Stimulated activated CD8-positive, alpha-beta memory T cell treated with anti-CD3 and anti-CD28 coated beads, Interleukin-4, amount 100 ng/mL, for 48 hours (primary cell): ENCODE measurements at places on chromosomes 16 and 17.

DNA sequence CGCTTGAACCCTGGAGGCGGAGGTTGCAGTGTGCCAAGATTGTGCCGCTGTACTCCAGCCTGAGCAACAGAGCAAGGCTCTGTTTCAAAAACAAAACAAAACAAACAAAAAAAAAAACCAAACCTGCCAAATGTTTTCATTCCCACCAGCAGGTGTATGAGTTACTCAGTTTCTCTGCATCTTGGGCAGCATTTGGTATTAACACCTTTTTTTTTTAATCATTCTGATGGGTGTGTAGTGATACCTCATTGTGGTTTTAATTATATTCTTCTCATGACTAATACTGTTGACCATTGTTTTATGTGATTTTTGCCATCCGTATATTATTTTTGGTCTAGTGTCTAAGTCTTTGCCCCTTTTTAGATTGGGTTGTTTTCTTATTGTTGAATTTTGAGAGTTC is 15.3 kb downstream of the NFATC3 start:
- no peak for DNase-seq

GRCh38 chr17:15453782-15454181 is 13.6 kb downstream of the CDRT4 start:
- DNase-seq = no peak

GRCh38 chr16:23499801-23500200 is 10.5 kb downstream of the GGA2 start:
- no peak for DNase-seq

DNA sequence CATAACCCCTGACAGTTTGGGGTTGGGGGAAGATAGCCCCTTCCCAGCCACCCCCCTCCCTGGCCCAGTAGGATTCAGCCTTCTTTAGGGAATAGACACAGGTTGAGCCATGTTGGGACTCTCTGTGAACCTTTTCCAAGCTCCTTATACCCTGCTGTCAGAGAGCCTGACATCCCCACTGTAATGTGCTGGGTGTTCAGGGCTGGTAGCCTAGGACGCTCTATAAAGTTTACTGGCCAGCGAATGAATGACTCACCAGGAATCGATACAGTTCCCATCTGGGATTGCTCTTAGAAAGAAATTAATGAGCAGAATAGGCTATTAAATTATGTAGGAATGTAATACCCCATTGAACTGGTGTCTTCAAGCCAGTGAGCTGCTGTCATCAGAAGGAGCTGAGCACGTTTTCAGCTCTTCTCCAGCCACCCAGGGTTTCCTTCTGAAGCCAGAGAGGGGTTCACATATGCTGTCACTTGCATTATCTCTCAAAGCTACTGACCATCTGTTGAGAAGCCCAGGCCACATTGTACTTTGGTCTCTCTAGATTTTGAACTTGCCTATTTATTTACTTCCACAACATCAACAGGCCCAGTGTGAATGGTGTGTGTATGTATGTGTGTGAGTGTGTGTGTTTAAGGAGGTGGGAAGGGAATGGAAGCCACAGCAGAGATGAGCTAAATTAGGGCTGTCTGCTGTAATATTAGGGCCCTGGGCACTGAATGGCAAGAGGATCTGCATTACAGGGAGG is 64.9 kb downstream of the SPACA3 start:
- no peak for DNase-seq

GRCh38 chr17:28612936-28613872 is 781 bp downstream of the RSKR start:
- DNase-seq = peak; percentile 48

DNA sequence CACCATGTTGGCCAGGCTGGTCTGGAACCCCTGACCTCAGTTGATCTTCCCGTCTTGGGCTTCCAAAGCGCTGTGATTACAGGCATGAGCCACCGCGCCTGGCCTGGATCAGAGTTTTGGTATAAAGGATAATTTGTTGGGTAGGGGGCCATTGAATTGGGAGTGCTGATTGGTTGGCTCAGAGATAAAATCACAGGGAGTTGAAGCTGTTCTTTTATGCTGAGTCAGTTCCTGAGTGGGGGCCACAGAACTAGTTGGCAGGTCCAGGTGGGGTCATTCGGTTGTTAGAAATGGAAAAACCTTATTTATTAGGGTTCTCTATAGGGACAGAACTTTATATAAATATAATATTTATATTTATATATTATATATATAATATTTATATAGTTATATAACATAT is 147.1 kb downstream of the SSH2 start:
- no peak for DNase-seq

DNA sequence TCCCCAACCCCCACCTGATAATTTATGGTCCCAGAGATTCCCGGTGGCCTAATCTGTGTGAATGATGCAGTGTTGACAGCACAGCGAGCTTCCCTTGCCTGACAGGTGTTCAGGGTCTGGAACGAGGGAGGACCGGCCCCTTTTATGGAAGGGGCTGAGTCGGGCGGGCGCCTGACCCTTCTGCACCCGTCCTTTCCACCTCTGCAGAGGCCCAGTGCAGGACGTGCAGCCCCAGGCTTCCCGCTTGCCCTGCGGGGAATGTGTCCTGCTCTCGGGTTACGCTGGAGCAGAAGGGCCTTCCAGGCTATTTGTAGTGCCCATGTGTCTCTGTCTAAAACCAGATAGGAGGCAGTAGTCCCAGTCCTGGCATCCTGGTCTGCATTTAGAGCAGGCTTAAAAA is 16.2 kb downstream of the SMTNL2 start:
- no peak for DNase-seq

- DNase-seq = no peak
Measured at GRCh38 chr17:67178555-67178954, 66.4 kb downstream of the HELZ start.

- DNase-seq = peak; percentile 65
Measured at GRCh38 chr17:8964801-8965393, 610 bp downstream of the PIK3R5 start.

DNA sequence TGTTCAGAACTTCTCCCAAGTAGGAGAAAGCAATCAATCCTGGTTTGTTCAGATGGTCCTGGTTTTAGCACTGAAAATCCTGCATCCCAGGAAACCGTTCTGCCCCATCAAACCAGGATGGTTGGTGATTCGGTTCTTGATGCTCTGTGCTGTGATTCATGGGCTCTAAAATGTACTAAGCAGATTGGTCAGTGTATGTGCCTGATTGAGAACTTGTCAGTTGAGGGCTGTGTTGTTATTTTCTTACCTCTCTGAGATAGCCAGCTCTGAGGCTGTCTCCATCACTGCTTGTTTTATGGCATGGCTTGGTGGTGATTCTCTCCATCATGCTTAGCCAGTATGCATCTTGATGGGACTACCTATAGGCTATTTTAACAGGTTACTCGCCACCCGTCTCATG is 246.9 kb upstream of the RBFOX1 start:
- DNase-seq = no peak

GRCh38 chr16:52271088-52271750 is 275.7 kb downstream of the TOX3 start:
- DNase-seq = no peak

DNA sequence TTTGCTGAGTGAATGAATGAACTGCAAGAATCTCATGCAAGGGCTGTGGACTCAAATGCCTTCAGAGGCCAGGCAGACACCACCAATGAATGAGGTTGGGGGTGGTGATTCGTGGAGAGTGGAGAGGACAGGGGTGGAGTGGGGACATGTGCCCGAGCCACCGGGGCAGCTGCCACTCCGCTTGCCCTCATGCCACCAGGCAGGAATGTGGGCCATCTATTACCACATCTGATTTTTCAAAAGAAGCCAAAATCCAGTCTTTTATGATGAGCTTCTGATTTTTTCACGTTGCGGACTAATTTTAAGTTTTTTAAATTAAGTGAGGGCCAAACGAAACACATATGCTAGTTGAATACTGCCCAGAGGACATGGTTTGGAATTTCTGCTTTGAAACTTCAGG is 67.1 kb upstream of the SMURF2 start:
- DNase-seq = no peak

- no peak for DNase-seq
Measured at GRCh38 chr16:23917621-23918020, 81.8 kb downstream of the PRKCB start.

- no peak for DNase-seq
Measured at GRCh38 chr17:55433029-55433628, 11.5 kb upstream of the MMD start.

- DNase-seq = no peak
Measured at GRCh38 chr17:74386386-74386785, 19.1 kb downstream of the GPR142 start.

DNA sequence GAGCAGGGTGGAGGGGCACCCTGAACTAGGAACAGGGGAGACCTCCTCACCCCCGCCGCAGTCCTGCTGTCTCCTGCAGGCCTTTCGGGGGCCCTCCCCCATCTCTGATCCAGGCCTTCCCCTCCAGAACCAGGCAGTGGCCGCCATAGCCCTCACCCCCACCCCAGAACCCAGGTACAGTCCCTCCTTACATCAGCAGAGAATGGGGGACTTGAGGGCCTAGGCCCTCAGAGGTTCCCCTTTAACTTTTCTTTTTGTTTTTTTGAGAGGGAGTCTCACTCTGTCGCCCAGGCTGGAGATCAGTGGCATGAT is 4.3 kb upstream of the HAP1 start:
- no peak for DNase-seq

DNA sequence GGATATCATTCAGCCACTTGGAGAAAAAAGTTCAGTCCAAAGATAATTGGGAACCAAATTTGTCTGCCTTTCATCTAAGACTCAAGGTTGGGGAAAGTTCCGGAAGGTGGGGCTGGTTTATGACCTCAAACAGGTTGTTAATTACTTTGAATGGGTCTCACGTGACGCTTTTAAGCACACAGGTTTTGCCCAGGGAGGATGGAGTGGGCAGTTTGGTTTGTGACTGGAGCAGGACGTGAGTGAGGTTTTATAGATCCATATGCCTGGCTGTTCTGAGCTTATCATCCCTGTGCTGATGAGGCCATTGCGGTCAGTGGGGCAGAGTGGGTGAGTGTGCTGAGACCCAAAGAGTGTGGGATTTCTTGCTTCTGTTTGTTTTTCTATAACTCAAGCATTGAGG is 38.7 kb upstream of the GPRC5B start:
- DNase-seq = no peak

DNA sequence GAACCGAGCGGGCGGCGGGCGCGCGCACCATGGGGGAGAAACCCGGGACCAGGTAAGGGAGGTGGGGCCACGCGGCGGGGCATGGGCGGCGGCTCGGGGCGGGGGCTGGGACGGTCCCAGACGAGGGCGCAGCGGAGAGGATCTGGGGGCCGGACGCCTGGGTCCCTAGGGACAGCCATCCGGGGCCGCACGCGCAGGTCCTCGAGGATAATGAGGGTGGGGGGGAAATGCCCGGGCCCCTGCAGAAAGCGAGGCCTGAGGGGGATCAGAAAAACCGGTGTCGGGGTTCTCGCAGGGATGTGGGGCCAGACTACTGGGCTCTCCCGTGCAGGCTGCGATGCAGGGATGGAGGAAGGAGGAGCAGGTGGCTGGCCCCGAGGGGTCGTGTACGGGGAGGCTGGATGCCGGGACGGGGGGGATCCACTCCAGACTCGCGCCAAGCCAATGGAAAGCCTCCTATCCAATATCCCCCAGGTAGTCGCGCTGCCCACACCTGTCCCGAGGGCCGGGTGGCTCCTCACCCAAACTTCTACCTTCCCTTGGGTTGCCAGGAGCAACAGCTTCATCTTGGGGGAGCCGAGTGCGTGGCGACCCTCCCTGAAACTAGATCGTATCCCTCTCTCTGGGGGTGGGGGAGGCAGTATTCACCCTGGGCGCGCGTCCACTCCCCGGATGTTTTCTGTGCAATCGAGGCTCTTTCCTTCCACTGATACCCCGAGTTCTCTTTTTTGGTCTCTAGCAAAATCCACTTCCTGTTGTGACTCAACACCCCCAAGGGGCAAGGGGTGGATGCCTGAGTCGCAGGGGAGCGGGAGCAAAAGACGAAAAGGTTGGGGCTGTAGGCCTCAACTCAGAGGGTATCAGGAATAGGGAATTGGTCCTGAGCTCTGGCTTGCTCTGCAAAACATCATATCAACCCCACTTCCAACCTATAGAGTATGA is 532 bp downstream of the ARRB2 start:
- DNase-seq = peak; percentile 65

DNA sequence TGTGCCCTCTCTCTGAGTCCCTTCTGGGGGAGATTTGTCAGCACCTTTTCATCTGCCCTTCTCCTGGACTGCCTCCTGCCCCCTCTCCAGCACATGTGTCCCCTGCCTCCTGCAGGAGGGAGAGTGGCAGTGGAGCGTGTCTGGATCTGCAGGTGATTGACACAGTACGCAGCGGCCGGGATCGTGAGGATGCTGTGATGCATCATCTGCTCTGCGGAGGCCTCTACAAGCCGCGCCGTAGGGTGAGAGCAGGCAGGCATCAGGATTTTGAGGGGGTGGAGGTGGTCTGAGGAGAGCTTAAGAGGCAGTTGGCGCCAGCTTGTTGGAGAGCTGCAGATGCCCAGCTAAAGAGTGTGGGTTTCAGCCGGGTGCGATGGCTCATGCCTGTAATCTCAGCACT is 10.9 kb downstream of the SLC9A5 start:
- DNase-seq = no peak

DNA sequence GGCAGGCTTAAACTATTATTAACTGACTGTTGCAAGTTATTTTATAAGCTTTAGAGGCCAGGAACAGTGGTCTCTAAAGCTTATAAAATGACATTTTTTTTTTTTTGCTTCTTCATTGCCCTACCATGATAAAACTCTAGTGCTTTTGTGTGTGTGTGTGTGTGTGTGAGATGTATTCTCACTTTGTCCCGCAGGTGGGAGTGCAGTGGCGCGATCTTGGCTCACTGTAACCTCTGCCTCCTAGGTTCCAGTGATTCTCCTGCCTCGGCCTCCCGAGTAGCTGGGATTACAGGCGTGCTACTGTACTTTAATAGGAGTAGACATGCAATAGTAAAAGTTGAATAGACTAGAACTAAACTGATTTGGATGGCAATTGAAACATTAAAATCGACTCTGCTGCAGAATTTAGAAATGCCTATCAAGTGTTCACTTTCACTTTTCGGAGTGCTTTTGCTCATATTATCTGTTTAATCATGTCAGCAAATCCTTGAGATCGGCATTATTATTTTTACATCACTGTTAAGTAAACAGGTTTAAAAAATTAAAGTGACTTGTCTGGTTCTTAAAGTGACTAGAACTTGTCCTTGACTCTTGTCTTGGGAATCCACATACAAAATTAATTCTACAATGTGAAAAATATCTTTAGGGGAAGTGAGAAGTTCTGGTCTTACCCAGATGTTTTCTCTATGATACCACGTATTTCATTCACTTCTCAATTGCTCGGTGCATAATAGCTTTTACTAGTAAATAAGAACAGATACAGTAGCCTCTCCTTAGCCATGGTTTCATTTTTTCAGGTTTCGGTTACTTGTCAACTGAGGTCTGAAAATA is 8.4 kb upstream of the PCTP start:
- no peak for DNase-seq

DNA sequence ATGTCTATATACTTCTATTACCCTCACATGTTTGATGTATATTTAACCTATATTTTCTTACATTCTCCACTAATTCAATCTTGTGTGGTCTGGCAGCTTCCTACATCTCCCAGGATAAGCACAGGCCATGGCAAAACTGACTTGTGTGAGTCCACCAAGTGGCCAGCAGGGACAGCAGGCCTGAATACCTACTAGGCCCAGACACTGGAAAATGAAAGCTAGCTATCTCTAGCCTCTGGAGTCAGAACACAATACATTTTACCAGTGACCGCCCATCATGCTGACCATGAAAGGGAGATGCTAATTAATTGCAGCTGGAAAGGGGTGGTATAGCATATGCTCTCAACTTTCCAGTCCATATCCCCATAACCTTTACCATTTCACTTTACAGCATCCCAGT is 132.3 kb downstream of the PCTP start:
- DNase-seq = no peak

GRCh38 chr17:71118039-71118438 is 948.7 kb downstream of the KCNJ2 start:
- no peak for DNase-seq

- DNase-seq = no peak
Measured at GRCh38 chr17:1469231-1469852, 13.3 kb upstream of the CRK start.
